Kidney glomerular epithelial cell (primary cell): ENCODE measurements at places on chromosomes 13 and 19.

DNA sequence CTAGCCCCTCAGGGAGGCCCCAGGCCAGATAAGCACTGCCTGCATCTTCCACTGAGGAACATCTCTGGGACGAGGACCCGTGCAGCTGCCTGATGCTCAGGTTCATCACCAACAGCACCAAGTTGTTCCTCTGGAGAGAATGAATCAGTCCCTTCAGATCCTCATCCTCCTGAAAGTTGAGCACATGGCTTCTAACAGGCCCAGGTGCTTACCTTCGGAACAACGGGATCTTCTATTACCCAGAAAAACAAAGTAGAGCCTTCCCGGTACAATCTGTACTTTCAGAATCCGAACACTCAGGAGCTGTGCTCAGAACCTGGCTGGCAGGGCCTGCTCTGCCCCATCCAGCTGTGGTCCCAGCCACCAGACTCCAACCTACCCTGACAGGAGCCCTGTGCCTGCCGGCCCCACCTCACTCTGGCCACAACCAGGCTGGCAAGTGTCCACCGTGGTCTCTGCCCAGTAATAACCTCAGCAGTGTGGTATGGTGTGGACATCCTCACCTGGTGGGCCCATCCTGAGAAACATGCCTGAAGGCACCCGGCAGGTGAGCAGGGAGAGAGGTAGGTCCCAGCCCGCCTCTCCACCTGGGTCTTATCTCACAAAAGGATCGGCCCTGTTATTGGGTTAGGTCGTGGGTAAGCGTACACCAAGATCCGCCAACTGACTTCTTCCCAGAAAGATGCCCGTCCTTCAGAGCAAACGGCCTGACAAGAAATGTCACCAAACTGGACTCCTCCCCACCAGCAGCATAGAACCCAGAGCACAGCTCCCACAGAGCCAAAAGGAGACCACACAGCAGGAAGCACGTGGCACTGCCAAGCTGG is 34.1 kb downstream of the ELL start:
- no peak for DNase-seq

GRCh38 chr19:46761418-46761831 is 15.2 kb upstream of the STRN4 start:
- DNase-seq, result no peak

DNA sequence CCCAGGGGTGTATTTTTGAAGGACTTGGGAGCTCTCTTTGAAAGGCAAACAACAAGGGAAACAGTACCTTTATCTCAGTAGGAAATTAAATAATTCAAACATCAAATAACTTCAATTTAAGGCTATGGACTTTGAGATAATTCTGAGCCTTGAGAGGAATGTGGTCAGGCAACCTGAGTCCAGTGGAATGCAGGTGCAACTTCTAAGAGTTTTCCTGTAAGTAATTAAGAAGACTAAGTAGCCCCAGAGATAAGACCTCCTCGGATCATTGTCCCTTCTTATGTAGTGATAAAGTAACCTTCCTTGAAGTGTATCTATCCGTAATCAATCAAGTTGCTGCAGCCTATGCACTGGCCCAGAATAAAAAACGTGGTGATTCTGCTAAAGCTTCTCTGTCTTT is 29.2 kb downstream of the ZNF701 start:
- DNase-seq, result no peak

GRCh38 chr13:29704648-29705047 is 109.2 kb upstream of the SLC7A1 start:
- no peak for DNase-seq

GRCh38 chr13:34748073-34748472 is 194.0 kb upstream of the NBEA start:
- DNase-seq, result peak; percentile 50

- DNase-seq, result no peak
Measured at GRCh38 chr13:66534561-66534960, 695.6 kb downstream of the PCDH9 start.

- no peak for DNase-seq
Measured at GRCh38 chr13:96728463-96728862, 265.8 kb downstream of the OXGR1 start.

GRCh38 chr13:73275163-73275562 is 216.4 kb downstream of the KLF5 start:
- no peak for DNase-seq

- no peak for DNase-seq
Measured at GRCh38 chr13:98881390-98881789, 96.5 kb downstream of the DOCK9 start.

DNA sequence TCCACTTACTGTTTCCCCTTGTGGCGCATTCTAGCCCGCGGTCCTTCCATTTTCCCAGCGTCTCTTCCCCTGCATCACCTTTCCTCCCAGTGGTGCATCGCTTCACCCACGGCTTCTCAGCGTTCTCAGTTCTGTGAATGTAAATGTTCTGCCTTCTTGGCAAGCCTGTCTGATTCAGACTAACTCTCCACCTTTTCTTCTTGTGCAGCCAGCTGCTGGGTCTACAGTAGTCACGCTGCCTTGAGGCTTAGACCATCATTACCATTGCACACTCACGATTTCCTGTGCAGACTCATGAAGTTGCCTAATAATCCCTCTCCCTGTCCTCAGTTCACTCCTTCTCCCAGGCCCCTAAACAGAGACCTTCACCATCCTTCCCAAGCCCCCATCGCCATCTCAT is 75.0 kb downstream of the DHRS12 start:
- DNase-seq, result no peak
